Hypothalamus (tissue), 51 donors: ENCODE measurements at places on chromosomes 7 and 10.

GRCh38 chr10:102581981-102582580, 62.2 kb upstream of the TRIM8 start:
- no peak for DNase-seq

DNA sequence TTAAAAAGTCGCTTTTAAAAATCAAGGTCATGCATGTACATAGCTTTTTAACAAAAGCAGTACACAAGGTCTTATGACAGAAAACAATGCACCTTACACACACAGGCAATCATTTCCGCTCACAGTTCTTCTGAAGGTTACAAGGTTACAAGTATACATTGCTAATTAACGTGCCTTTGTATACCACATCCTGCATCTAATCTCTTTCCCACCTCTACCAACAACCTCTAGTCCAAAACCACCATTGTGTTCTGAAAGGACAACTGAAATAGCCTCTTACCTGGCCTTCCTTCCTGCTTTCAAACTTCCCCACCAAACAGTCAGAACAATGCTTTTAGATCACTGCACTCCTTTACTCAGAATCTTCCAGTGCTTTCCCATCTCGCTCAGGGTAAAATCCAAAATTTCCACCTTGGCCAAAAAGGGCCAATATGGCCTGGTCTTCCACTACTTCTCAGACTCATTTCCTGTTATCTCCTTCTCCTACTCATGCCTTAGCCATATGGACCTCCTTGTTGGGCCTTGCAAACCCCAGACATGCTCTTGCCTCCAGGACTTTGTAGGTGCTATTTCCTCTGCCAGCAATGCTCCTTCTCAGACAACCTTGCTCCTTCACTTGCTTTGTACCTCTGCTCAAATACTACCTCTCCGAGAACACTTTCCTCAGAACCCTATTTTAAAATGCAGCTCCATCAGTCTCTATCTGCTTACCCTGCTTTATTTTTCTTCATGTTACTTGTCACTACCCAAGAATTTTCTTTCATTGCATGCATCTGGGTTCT, 205.4 kb downstream of the DNAJC1 start:
- DNase-seq = no peak

GRCh38 chr7:50119815-50120637, 27.0 kb upstream of the ZPBP start:
- no peak for DNase-seq

- DNase-seq = no peak
These were observed 104.2 kb downstream of the TEX36 start for GRCh38 chr10:125578658-125579315.

DNA sequence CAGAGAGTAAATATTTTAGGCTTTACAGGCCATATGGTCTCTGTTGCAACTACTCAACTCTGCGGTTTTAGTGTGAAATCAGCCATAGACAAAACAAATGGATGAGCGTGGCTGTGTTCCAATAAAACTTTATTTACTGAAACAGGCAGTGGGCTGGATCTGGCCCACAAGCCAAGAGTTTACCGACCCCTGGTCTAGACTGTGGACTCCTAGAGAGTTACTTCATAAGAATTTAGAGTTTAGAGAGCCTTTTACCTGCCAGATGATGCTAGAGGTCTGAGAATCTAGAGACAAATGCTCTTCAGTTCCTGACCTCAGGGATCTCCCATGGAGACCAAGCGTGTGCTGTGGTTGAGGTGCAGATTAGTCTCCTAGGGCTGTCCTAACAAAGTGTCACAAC, 174.8 kb downstream of the PTEN start:
- no peak for DNase-seq

GRCh38 chr7:127730658-127731276, 78.8 kb downstream of the SND1 start:
- DNase-seq = no peak

DNA sequence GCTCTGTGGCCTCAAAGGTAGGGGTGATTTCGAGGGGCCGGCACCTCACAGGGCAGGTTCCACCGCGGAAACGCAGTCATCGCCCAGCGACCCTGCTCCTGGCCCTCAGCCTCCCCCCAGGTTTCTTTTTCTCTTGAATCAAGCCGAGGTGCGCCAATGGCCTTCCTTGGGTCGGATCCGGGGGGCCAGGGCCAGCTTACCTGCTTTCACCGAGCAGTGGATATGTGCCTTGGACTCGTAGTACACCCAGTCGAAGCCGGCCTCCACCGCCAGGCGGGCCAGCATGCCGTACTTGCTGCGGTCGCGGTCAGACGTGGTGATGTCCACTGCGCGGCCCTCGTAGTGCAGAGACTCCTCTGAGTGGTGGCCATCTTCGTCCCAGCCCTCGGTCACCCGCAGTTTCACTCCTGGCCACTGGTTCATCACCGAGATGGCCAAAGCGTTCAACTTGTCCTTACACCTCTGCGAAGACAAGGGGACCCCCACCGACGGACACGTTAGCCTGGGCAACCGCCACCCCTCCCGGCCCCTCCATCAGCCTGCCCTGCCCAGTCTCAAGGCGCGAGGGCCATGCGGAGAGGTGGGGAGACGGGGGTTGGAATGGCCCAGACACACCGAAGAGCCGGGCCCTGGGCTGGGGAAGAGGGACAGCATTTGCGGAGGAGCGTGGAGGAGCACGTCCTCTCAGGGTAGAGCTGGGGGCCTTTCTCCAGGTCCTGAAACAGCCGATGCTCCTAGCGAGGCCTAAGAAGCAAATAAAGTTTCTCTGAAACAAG, 6.0 kb downstream of the SHH start:
- DNase-seq = no peak

DNA sequence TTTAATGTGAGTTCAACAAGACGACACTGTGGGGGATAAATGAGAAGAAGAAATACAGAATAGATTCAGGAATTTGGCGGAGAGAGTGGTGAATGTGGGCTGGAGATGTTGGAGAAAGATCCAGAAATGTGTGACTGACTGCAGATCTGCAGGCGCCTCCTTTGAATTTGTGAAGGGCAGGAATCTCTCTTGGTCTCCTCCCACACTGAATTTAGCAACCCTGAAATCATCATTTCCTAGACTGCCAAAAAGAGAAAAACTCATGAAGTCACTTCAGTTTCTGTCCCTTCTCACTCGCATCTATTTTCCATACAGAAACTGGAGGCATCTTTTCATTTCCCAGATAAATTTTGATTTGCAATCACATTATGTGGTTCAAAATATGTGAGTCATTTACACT, 128.7 kb downstream of the GNAI1 start:
- no peak for DNase-seq

GRCh38 chr7:134461916-134462315, 3.0 kb upstream of the AKR1B1 start:
- no peak for DNase-seq

DNA sequence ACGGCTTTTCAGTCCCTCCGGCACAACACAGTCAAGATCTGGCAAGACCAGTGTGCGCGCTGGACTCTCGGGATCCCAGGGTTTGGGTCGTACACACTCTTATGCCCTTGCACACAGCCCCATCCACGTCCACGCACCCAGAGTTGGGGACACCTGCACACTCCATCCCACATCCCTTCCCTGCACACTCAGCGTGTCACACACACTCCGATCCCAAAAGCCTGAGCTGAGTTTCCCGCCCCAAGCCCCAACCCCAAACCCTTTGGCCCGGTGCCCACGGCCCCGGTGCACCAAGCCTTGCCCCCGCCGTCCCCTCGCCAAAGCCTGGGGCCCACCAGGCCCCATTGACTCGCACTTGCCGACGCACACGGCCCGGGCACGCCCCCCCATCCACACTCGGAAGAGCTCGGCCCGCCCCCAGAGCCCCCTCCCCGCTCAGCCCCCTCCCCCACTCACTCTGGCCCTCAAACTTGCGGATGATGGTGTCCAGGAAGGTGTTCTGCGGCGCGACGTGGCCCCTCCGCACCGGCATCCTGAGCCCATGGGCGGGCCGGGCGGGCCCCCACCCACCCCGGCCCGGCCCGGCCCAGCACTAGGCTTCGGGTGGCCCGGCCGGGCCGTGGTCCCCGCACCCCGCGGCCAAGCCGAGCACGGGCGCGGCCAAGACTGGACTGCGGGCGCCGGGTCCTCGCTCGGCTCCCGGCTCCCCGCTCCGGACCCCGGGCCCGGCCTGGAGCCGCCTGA, 567 bp downstream of the KCNH2 start:
- no peak for DNase-seq

- no peak for DNase-seq
These were observed 121.6 kb downstream of the SPAG6 start for GRCh38 chr10:22466763-22467334.

DNA sequence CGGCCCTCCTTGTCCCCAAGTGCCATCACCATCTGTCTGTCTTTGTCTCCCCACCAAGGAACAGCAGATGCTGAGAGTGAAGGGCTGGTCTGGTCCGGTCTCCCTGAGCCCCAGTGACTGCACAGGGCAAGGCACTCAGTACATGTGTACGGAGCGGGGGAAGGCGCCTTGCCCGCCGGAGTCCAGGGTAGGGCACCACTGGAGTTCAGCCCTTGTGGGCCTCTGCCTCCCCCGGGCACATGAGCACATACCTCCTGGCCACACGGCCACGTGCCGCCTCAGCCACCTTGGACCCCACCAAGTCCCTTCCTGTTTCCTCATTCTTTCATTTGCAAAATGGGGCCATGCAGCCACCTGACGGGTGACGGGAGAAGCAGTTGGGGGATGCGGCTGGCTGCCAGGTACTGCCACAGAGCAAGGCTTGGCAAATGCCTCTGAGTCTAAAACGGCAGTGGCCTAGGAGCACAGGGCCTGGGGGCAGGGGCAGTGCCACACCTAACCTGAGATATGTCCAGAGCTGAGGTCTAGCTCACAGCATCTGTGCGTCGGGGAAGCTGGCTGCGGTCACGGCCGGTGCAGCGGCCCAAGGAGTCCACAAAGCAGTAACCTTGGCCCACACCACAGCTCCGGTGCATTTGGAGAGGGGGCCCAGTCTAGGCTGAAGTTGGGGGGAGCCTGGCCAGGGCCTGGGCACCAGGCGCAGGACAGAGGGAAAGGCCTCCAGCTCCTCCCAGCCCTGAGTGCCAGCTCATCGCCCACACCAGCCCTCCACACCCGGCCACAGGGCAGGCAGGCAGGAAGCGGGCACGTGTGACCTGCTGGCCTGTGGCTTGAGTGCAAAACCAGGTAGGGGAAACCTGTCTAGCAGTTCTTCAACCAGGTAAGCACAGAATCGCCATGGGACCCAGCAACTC, 5.2 kb downstream of the ADAP1 start:
- DNase-seq = no peak

GRCh38 chr10:47040041-47040491, 128.8 kb downstream of the PTPN20 start:
- DNase-seq = no peak

GRCh38 chr7:111380945-111381344, 181.3 kb downstream of the IMMP2L start:
- no peak for DNase-seq

DNA sequence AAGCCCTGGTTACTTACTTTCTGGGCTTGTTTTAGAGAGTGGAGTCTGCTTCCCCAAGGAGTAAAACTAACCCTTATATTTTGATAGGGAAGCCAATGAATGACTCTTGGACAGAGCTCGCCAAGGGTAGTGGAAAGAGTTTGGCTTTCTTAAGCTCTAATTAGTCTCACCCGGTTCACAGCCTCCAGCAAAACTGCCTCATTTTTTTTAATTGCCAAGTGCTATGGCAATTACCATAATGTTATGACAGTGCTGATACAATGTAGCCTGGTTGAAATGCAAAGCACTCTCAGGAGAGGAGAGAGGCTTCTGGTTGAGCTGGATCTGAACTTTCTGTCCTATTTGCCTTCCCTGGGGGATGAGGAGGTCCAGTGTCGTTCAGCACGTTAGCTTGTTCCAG, 376.1 kb upstream of the CHRM2 start:
- no peak for DNase-seq

DNA sequence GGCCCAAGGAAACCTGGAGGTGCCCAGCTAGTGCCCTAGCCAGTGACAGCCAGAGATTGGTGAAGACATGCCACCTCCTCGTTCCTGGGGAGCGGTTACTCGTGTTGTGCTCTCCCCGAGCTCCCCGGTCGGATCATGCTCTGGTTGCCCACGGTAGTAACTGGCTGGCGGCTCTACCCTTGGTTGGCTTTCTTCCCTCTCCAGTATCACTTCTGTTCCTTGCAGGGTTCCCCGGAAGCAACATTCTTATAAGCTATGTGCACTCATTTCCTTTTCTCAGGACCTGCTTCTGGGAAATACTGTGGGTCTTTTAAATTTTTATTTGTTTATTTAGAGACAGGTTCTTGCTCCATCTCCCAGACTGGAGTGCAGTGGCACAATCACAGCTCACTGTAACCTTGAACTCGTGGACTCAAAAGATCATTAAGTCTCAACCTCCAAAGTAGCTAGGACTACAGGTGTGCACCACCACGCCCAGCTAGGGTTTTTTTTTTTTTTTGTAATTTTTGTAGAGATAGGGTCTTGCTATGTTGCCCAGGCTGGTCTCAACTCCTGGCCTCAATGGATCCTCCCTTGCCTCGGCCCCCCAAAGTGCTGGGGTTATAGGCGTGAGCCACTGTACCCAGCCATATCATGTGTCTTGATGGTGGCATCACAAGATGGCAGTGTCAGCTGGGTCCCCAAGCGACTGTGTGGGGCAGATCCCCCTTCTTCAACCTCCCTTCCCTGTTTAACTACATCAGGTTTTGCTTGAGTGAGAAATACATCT, 6.9 kb upstream of the CALHM1 start:
- no peak for DNase-seq

DNA sequence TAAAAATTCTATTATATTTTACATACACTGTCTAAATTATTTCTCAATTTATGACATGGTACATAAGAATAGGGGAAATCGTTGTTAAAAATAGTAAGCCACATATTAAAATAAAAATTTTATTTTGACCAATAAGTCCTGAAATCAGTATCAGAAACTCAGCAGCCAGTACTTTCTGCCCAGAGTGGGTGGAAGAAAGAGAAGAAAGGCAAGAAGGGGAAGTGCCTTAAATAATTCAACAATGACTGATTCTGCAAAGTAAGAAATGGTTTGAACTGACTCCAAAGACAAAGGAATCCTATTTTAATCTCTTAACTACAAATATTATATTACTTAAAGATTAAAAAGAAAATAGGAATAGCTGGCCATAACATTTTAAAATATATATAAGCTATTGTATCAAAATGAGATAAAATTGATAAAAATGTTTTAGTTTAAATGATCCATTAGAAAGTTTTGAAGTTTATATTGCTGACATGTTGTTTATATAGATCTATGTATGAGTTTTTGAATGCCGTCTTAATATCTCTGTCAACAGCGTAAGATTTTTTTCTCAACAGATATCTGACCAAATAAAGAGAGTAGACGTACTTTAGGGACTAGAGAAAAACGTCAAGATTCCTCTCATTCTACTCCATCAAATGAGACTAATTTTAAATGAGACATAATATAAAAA, 30.2 kb upstream of the NRCAM start:
- no peak for DNase-seq
